Activated CD4-positive, alpha-beta T cell treated with anti-CD3 and anti-CD28 coated beads for 4 hours (primary cell): ENCODE measurements at places on chromosomes 12 and 14.

GRCh38 chr12:3160081-3160480, 82.9 kb downstream of the TSPAN9 start:
- no peak for DNase-seq

DNA sequence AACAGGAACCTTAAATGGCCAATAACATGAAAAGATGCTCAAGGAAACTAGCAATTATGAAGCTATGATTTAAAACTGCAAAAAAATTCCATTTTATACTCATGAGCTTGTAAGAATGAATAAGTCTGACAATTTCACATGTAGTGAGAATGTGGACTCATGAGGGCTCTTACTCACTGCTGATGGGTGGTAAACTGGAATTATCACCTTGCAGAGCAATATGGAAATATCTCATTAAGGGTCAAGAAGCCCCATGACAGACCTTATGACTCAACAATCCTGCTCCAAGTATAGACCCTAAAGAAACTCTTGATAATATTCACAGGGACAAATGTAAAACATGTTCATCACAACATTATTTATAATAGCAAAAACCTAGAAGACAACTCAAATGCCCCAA, 23.5 kb upstream of the SMAGP start:
- DNase-seq, result no peak

DNA sequence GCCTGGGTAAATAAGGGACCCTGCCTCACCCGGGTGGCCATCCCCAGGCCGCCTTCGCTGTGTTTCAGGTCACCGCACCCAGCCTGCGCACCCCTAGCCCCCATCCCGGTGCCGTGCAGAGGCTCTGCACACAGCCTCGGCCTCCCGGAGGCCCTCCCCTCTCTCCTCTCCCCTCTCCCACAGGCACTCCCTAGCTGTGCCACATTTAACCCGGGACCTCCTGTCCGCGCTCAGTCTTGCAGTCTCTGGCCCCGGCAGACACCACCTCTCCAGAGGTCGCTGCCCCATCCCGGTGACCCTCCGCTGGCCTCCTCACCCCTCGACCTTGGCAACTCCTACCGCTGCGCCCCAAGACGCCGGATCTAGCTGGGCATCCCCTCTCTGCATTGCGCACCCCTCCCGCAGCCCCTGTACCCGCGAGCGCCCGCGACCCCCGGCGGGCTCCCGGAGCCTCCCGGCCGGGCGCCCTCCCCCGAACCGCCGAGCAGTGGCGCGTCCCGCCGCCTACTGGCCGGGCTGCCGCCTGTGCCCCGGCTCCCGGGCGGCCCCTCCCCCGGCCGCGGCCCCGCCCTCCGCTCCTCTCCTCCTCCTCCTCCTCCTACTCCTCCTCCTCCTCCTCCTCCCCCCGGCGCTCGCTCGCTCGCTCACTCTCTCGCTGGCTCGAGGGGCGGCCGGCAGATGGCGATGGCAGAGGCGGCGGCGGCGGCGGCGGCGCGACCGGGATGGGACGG, 120.7 kb downstream of the AACS start:
- DNase-seq, result peak; percentile 5

- DNase-seq, result no peak
Observed at GRCh38 chr12:95601091-95601961, 50.0 kb upstream of the USP44 start.

GRCh38 chr12:68420225-68421010, 88.3 kb upstream of the MDM1 start:
- DNase-seq, result no peak

- DNase-seq, result no peak
Observed at GRCh38 chr12:94534774-94535509, 75.3 kb upstream of the CEP83 start.

DNA sequence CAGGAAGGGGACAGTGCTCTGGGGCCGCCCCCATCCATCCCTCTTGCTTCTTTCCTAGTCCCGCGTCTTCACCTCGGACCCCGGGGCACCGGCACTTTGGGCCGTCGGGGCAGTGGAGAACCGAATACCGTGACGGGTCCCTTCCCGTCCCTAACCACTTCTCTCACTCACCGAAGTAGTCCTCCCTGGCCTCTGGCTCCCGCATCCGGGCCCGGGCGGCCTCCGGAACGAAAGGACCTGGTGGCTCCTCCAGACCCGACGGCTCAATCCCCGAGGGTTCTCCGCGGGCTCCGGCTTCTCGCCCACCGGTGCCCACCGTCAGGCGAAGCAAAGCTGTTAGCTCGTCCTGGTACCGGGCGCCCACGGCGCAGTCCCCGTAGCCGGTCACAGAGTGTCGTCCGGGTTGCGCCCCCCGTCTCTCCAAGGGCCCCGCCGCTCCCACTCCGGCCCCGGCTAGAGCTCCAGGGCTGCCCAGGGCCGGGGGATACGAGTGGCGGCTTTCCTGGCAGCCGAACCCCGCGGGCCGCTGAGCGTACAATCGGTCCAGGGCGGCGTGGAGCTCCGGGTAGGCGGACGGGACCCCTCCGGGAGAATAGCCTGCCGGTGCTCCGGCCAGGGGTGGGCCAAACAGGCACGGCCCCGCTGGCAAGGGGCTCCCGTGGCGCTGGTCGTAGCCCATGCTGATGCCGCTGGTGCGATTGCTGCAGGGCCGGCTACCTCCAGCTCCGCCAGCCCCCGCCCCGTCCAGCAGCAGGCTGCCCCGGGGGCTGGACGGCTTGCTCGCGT, 1.1 kb downstream of the AJUBA start:
- DNase-seq, result peak; percentile 8

DNA sequence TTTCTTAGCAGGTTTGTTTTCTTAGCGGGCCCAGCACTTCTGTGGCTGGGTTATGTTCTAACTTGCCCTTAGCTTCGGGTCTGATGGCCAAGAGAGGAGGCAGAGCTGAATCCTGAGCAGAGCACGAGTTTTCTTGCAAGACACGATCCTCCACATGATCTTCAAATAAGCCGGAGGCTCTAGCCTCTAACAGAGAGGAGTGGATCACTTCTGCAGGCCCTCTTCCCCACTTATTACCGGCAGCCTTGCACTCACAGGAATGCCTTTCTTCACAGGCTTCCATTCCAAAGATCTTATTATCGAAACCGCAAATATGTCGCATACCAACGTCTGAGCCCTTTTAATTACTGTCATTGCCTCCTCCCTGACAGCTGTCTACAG, 79.5 kb downstream of the SINHCAF start:
- no peak for DNase-seq

GRCh38 chr12:123696207-123696606, 15.9 kb upstream of the ATP6V0A2 start:
- DNase-seq, result no peak

- no peak for DNase-seq
Observed at GRCh38 chr12:29769162-29769858, 14.4 kb downstream of the TMTC1 start.

DNA sequence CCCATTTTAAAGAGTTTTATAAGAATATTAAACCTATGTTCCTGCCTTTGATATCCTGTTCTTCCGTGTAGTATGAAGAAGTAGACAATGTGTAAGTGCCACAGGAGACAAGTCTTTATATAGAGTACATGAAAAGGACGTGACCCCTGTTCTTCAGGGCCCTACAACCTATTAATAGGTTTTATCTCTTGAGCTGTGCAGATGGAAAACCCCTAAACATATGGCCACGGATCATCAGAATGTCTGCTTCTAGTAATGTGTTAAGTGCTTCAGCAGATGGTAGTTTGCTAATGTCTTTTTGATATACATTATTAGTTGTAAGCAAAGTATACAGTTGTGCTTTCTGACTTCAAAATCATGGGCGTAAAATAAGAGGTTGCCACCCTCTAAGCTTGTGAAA, 228.5 kb downstream of the PTPRO start:
- no peak for DNase-seq

- no peak for DNase-seq
Observed at GRCh38 chr14:103296007-103296406, 38.0 kb upstream of the EIF5 start.

GRCh38 chr14:101118746-101119591, 215.4 kb upstream of the RTL1 start:
- DNase-seq, result no peak

GRCh38 chr12:124434354-124434753, 133.1 kb downstream of the NCOR2 start:
- no peak for DNase-seq

- DNase-seq, result no peak
Observed at GRCh38 chr12:116293687-116294453, 16.4 kb upstream of the MED13L start.

DNA sequence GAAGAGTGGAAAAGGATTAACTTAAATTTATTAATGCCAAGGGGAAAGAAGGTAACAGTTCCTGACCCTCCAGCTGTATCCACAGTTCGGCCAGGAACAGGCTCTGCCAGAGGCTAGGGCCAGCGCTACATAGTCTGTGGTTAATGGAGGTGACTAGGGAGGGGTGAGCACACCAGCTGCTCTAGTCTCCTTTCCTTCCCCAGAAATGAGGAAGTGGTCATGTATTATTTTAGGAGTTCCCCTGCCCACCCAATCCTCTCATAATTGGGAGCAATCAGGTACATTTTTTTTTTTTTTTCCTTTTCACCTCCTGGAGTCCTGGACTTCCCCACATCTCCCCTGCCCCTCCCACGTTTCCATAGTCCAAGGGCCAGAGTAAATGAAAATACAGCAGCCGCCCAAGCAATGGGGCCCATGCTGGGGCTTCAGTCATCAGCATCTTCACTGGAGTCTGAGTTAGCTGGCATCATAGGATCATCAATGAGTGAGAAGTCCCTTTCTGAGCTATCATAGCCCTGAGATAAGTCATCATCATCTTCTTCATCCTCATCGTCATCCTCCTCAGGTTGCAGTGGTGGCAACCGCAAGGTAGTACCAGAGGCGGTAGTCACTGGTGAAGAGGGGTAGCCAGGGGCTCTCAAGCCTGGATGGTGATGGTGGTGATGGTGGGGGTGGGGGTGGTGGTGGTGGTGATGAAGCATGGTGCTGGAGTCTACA, 1.5 kb upstream of the SUPT16H start:
- DNase-seq, result no peak

DNA sequence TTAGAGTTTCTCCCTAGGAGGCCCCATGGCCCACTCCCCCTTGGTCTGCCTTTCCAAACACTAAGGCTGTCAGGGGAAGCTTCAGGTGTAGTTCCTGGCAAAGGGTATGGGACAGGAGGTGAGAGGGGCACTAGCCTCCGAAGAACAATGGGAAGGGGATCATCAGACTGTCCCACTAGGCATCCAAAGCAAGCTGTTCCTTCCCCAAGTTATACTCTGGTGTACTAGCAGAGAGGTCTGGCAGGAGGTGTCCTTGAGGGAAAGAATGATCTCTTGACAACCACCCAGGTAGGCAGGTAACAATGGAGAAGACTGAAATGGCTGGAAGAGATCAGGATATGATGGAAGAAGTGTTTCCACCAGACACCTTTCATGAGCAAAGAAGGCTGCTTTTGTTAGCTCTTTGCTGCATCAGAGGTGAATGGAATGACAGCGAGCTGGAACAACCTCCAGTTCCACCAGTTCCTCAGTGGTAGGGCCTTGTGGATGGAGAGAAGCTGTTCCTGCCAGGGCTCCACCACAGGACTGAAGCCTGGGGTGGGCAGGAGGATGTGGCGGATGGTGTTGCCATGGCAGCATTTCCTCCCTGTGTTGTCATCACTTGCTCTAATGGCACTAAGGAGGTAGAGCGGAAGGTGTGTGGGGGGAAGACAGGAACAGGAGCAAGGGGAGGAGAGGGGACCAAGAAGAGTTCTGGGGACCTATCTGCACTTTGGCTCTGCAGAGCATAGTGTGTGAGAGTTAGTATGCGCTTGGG, 2.3 kb upstream of the AGAP2 start:
- DNase-seq, result peak; percentile 72

DNA sequence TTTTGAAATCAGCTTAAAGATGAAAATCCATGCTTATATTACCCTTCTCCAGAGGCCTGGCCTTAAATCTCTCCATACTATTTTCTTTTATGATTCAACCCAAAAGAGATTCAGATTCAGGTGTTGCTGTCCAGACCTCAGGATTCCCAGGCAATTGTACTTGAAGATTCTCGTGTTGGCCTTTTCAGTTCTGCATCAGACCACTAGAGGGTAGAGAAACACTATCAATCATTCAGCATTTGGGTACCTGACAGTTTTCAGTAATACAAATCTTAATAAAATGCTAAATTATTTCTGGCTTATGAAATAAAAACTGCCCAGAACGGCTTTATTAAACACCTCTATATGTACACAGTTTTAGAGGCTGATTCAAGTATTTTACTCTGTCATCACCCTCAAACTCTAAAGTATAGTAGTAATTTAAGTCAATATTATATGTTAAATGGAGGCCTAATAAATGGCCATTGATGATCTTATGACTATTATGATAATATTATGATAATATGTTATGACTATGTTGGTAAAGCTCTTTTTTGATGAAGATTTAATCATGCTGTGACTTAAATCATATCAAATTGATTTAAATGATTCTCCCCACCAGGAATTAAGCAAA, 301.1 kb downstream of the DUSP6 start:
- DNase-seq, result peak; percentile 46

GRCh38 chr12:53061404-53062010, 11.6 kb downstream of the TNS2 start:
- no peak for DNase-seq

DNA sequence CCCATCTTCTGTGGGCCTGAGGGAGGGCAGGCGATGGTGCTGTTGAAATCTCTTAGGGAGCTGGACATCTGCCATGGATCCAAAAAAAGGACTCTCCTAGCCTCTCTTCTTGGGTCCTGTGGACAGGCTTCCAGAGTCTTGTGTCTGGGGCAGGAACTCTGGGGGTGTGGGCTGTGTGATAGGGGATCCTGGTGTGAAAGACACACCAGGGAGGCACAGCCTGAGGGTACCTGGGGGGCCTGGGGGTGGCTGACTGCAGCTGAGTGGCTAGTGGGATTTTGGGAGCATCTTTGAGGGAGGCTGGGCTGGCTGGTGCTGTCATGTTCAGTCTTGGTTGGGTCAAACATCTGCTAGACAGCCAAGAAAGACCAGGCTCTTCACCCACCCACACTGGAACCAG, 1.8 kb upstream of the KRT83 start:
- DNase-seq, result no peak

DNA sequence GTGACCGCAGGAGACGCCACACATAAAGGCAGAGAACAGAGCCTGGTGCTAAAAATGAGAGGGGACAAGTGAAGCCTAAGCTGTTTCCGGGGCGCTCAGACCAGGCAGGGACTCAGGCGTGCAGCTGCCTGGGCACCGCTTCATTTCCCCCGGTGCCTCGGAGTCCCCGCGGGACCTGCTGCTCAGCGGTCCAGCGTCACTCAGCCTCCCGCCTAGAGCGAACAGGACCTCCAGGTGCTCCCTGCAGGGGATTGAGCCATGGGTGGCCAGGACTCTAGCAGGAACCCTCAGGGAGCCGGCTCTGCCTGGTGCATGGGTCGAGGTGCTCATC, 31.0 kb downstream of the CCDC85C start:
- DNase-seq, result no peak
